ENCODE measurements at places on chromosomes 2 and 18.

- DNase-seq, result no peak
Observed at GRCh38 chr2:181466661-181467576, 9.7 kb downstream of the ITGA4 start.

GRCh38 chr18:7267973-7268372 is 37.1 kb downstream of the LRRC30 start:
- no peak for DNase-seq

DNA sequence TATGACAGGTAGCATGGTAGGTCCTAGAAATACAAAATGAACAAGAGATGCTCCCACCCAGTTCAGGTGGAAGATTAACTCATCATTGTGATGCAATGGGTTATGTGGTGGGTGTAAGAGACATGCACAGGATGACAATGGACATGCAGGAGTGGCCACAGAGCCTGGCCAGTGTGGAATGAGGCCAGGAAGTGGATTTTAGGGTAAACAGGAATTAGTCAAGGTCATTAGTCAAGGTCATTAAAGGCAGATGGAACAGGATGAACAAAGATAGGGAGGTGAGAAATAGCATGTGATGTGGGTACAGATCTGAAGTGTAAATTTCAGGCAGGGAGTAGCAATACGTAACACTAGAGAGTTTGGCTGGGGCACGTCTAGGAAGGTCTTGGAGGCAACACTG is 15.6 kb upstream of the SERTAD2 start:
- no peak for DNase-seq

DNA sequence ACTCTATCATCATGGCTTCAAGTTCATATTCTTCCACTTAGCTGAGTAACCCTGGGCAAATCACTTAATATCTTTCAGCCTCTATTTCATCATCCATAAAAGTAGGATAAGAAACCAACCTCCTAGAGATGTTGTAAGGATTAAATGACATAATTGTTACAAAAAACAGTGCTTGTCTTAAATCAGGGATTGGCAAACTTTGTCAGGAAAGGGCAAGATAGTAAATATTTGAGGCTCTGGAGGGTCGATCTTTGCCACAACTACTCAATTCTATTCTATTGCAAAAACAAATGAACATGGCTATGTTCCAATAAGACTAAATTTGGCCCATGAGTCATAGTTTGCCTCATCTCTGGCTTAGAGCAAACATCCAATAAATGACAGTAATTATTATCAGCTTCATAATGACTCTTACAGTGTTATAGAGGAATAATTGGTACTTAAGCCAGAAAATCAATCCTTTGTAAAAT is 184.7 kb downstream of the SATB2 start:
- DNase-seq, result no peak
